ENCODE measurements at places on chromosomes 11 and 22. TPM values are rescaled to one million over a fixed set of nuclear protein-coding genes. Genes with fewer than 3 reads are reported as not detected.

GRCh38 chr11:696955-697491 lies 1.4 kb downstream of the TMEM80 start:
- H3K27ac ChIP-seq: peak overlapping the region; percentile 54
- peaks cover 28% of the 10 kb centered on the region for H3K4me1 ChIP-seq
- H3K36me3 ChIP-seq: no peaks in the 10 kb centered on the region
- no peaks in the 10 kb centered on the region for H3K27me3 ChIP-seq
- H3K4me3 ChIP-seq: peak overlapping the region; percentile 81

Gene PHF21A
- total RNA-seq: 62.4 TPM

- H3K27ac ChIP-seq: no peak within 1 kb of the TSS
- H3K27me3 ChIP-seq: peaks cover 35% of the 10 kb centered on the region
- no peaks in the 10 kb centered on the region for H3K36me3 ChIP-seq
- no peak for DNase-seq
These were observed at the start of gene C22orf42 for GRCh38 chr22:32158712-32159533. TSS of gene C22orf42 (minus strand) at chr22:32159303. CDS start at chr22:32159215, 88 bp downstream.

- peaks cover 8% of the 10 kb centered on the region for H3K36me3 ChIP-seq
- peaks cover 17% of the 10 kb centered on the region for H3K4me1 ChIP-seq
- no peak overlapping the region for H3K4me3 ChIP-seq
- no peaks in the 10 kb centered on the region for H3K27me3 ChIP-seq
- H3K27ac ChIP-seq: no peak overlapping the region
These were observed 188.9 kb downstream of the TBC1D22A start for GRCh38 chr22:46951350-46951749.

Gene TRIM49D1
- total RNA-seq: not detected

Gene CHRNA10
- total RNA-seq: 2.9 TPM

Gene KIF18A
- 8.1 TPM for total RNA-seq

GRCh38 chr11:20368438-20368837 lies 4.9 kb downstream of the HTATIP2 start:
- peaks cover 10% of the 10 kb centered on the region for H3K27me3 ChIP-seq
- peaks cover 4% of the 10 kb centered on the region for H3K4me1 ChIP-seq
- no peak overlapping the region for H3K4me3 ChIP-seq
- no peaks in the 10 kb centered on the region for H3K36me3 ChIP-seq
- no peak overlapping the region for H3K27ac ChIP-seq
- DNase-seq: no peak

Gene CCDC157
- 6.9 TPM for total RNA-seq

Gene DMC1
- 2.5 TPM for total RNA-seq

- no peak for DNase-seq
- peaks cover 10% of the 10 kb centered on the region for H3K4me1 ChIP-seq
- H3K36me3 ChIP-seq: no peaks in the 10 kb centered on the region
- peaks cover 2% of the 10 kb centered on the region for H3K27me3 ChIP-seq
- H3K4me3 ChIP-seq: no peak overlapping the region
These were observed 36.3 kb downstream of the KCNC1 start for GRCh38 chr11:17770917-17771316.

DNA sequence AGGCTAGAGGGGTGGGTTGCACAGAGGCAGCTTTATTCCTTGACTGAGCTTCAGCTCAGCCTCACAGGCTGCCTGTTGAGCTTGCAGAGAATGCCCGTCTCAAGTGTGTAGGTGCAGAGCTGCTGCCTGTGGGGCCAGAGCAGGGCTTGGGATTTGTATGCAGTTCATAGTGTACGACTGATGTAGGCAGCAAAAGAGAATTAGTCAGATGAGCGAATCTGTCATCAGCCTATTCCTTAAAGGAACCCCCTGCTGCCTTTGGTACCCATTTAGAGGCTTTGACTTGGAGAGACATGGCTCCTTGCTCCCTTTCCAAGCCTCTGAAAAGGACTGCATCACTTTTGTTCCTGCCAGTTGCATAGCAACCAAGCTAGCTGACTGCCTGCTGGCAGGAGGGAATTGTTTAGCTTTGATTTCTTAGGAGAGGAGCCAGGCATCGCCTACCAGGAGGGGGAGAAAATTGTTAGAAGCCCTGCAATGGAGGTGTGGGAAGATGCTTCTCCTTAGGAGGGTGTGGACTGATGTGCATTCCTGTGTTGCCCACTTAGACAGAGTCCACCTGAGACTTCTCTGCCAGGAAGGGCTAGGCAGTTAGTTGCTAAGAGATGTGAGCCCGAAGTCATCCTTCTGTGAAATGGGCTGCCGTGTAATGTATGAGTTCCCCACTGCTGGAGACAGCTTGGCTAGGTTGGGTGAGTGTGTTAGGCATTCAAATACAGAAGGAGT lies 10.9 kb downstream of the ACO2 start:
- no peak for DNase-seq
- peaks cover 20% of the 10 kb centered on the region for H3K4me1 ChIP-seq
- no peak overlapping the region for H3K4me3 ChIP-seq
- H3K27ac ChIP-seq: peak overlapping the region; percentile 55
- H3K27me3 ChIP-seq: no peaks in the 10 kb centered on the region
- no peaks in the 10 kb centered on the region for H3K36me3 ChIP-seq

GRCh38 chr11:117559698-117560097 lies 232.0 kb downstream of the CEP164 start:
- no peak overlapping the region for H3K4me3 ChIP-seq
- H3K27me3 ChIP-seq: peaks cover 48% of the 10 kb centered on the region
- no peaks in the 10 kb centered on the region for H3K36me3 ChIP-seq
- no peaks in the 10 kb centered on the region for H3K4me1 ChIP-seq
- no peak for DNase-seq

Gene PSMC3
- total RNA-seq: 104 TPM

DNA sequence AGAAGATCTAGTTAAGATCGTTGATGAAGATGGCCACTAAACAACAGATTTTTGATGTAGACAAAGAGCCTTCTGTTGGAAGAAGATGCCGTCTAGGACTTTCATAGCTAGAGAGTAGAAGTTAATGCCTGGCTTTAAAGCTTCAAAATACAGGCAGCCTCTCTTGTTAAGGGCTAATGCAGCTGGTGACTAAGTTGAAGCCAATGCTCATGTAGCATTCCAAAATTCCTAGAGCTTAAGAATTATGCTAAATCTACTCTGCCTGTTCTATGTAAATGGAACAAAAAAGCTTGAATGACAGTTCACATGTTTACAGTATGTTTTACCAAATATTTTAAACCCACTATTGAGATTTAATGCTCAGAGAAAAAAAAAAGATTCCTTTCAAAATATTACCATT lies 492.6 kb downstream of the CNTN5 start:
- no peak overlapping the region for H3K4me3 ChIP-seq
- no peak overlapping the region for H3K27ac ChIP-seq
- no peaks in the 10 kb centered on the region for H3K36me3 ChIP-seq

Gene OR52J3
- not detected for total RNA-seq

DNA sequence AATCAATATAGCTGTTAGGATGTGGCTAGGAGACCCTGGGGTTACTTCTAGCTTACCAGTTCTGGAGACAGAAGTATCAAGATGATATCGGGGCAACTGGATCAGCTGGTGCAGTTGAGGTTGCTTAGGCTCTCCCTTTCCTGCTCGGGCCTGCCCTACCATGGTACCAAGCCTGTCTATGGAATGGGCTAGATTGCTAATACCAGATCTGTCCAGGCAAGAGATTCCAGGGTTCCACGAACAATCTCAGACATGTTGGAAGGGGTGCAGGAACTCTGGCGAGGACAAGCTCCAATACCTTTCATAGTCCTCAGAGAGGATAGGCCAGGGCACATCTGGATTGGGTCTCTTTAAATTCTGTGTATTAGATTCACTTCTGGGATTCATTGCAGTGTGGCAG lies 53.8 kb downstream of the ADM start:
- no peak overlapping the region for H3K27ac ChIP-seq
- no peaks in the 10 kb centered on the region for H3K36me3 ChIP-seq
- H3K27me3 ChIP-seq: no peaks in the 10 kb centered on the region
- no peak overlapping the region for H3K4me3 ChIP-seq
- DNase-seq: no peak

- DNase-seq: peak; percentile 89
- no peaks in the 10 kb centered on the region for H3K27me3 ChIP-seq
These were observed at the start of gene CHCHD10 for GRCh38 chr22:23767673-23768548. TSS of gene CHCHD10 (minus strand) at chr22:23767972. CDS start at chr22:23767874, 98 bp downstream.

DNA sequence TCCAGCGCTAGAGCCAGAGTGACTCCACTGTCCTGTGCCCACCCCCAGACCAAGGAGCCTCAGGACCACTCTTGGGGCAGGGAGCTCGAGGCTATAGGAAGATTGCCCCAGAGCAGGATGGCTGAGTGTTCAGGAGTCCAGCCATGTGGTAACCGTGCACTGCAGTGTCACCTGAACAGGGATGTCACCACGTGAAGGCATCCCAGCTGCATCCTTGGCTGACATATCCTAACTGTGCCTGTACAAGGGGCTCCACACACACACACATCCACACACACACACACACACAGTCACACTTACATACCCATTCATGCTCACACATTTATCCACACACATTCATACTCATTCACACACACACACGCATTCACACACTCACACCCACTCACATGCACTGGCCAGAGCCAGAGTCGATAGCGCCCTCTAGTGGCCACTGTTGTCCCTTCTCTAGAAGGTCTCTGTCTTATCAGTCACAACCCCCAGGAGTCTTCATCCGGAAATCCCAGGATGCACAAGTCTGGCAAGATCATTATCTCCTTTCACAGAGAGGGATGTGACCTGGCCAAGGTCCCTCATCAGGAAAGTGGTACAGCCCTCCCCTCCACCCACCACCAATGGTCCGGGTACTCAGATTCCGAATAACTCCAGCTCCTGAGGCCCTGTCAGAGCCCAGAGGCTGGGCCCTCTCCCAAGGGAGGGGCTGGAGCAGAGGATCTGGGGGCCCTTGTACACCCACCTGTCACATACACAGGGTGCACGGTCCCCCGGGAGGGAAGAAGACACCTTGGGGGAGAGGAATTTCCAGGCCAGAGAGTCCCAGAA lies 55.1 kb downstream of the IGLL5 start:
- peak overlapping the region; percentile 1 for H3K27ac ChIP-seq
- H3K4me3 ChIP-seq: no peak overlapping the region
- peaks cover 4% of the 10 kb centered on the region for H3K4me1 ChIP-seq
- DNase-seq: peak; percentile 70
- no peaks in the 10 kb centered on the region for H3K36me3 ChIP-seq

- no peak overlapping the region for H3K27ac ChIP-seq
- no peak for DNase-seq
- H3K27me3 ChIP-seq: no peaks in the 10 kb centered on the region
- H3K4me1 ChIP-seq: no peaks in the 10 kb centered on the region
- H3K4me3 ChIP-seq: no peak overlapping the region
These were observed 90.0 kb downstream of the ARHGAP8 start for GRCh38 chr22:44842417-44842816.

Gene SLC22A12
- not detected for total RNA-seq

DNA sequence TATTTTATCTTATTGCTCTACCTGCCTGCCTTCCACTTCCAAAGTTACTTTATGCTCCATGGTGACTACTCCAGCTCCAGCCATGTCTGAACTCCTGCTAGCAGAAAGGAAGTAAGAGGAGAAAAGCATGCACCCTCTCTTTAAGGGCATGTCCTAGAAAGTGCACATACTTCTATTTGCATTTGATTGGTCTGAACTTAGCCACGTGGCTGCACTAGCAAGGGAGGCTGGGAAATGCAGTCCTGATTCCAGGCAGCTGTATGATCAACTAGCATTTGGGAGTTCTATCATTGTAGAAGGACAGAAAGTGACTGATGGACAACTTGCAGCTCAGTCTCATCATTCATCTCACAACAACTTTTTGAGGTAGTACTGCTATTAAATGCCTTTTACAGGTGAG lies 515.7 kb downstream of the BUD13 start:
- DNase-seq: no peak
- H3K27me3 ChIP-seq: peaks cover 31% of the 10 kb centered on the region

Gene FOLH1
- 2.9 TPM for total RNA-seq

Measured in type B pancreatic cell (in vitro differentiated cells).